ENCODE measurements at places on chromosomes 2 and 18. TPM values are rescaled to one million over a fixed set of nuclear protein-coding genes. Genes with fewer than 3 reads are reported as not detected.

Gene CNDP2
- 104 TPM for total RNA-seq

- no peak overlapping the region for H3K27ac ChIP-seq
- H3K36me3 ChIP-seq = no peaks in the 10 kb centered on the region
- H3K27me3 ChIP-seq = no peaks in the 10 kb centered on the region
- no peak for DNase-seq
Observed at GRCh38 chr2:144963031-144963430, 443.1 kb upstream of the ZEB2 start.

DNA sequence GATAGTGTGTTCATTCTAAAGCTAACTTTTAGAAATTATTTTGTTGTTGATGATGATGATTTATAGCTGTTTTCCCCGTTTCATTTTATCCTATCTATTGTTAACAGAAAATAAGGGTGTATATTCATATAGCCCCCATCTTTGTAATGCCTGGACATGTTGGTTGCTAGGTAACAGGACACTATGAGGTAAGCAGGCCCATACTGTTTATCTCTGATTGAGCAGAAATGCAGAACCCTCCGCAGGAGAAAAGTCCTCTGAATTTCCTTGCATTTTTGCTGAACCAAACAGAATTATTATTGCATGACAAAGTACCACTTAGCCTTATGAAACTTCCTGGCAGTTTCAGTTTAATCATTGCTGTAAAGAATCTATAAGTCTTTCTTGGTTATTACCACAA lies 339.4 kb downstream of the DCC start:
- H3K4me1 ChIP-seq = no peaks in the 10 kb centered on the region
- no peak overlapping the region for H3K27ac ChIP-seq
- no peaks in the 10 kb centered on the region for H3K36me3 ChIP-seq
- no peak overlapping the region for H3K4me3 ChIP-seq
- H3K27me3 ChIP-seq = no peaks in the 10 kb centered on the region
- DNase-seq = no peak

Gene TBR1
- total RNA-seq = 0.33 TPM

- H3K27ac ChIP-seq = no peak overlapping the region
- H3K4me3 ChIP-seq = no peak overlapping the region
- no peaks in the 10 kb centered on the region for H3K27me3 ChIP-seq
Observed at GRCh38 chr18:70501358-70501757, 212.5 kb downstream of the SOCS6 start.

Gene NPHP1
- total RNA-seq = 15.4 TPM

GRCh38 chr18:9894454-9895068 lies 8.8 kb downstream of the TXNDC2 start:
- no peak overlapping the region for H3K27ac ChIP-seq
- no peaks in the 10 kb centered on the region for H3K27me3 ChIP-seq
- DNase-seq = no peak
- H3K36me3 ChIP-seq = no peaks in the 10 kb centered on the region

DNA sequence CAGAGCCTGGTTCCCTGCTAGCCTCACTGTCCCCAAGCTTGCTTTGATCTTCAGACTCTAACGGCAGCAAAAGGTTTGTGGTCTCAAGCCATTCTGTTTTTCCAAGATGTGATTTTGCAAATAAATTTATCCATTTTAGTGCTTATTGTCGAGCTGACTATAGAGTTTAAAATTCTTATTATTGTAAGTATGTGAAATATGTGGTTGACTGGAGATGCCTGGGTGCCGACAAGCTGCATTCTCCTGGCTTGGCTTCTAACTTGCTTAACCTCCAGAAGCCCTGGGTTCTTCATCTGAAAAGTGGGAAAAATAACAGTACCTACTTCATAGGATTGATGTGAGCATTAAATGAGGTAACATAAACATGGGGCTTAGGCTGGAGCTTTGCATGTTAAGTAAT lies 9.9 kb upstream of the EDAR start:
- no peak overlapping the region for H3K4me3 ChIP-seq
- H3K36me3 ChIP-seq = no peaks in the 10 kb centered on the region
- no peak for DNase-seq
- no peaks in the 10 kb centered on the region for H3K27me3 ChIP-seq

Gene EVX2
- total RNA-seq = not detected

Gene ZNF892
- 3.7 TPM for total RNA-seq

- no peaks in the 10 kb centered on the region for H3K27me3 ChIP-seq
- H3K4me3 ChIP-seq = no peak overlapping the region
- H3K36me3 ChIP-seq = no peaks in the 10 kb centered on the region
- no peak for DNase-seq
- no peak overlapping the region for H3K27ac ChIP-seq
Observed at GRCh38 chr18:45571714-45572113, 43.6 kb upstream of the SLC14A2 start.

- H3K27ac ChIP-seq = peak overlapping the region; percentile 99
- H3K36me3 ChIP-seq = no peaks in the 10 kb centered on the region
- H3K4me1 ChIP-seq = no peaks in the 10 kb centered on the region
- peak overlapping the region; percentile 97 for H3K4me3 ChIP-seq
- no peak for DNase-seq
Observed at GRCh38 chr2:64652231-64653108, 1.2 kb downstream of the SERTAD2 start.

DNA sequence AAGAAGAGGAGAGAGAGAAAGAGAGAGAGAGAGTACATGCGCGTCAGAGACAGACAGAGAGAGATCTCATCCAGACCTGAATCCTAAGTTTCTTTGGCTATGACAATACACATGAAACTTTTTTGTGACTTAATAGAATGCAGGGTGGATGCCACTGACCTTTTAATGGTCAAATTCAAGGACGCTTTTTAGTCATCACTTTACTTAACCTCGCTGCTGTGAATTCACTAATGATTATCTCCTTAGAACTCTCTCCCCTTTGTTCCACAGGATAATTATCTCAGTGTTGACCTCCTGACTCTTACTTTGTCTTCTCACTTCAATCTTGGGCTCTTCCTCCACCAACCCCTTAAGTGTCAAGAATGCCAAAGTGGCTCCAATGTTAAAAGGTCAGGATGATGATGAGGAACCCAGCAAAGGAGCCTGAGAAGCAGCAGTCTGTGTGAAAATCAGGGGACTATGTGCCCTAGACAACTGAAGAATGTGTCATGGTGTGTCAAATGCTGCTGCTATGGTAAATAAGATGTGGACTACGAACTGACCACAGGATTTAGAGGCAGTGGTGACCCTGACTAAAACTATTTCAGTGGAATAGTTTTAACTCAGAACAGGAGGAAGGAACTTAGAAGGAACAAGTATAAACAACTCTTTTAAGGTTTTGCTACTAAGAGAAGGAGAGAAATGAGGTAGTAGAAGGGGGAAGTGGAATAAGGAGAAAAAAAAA lies 382.1 kb downstream of the ZEB2 start:
- H3K4me3 ChIP-seq = no peak overlapping the region
- no peak for DNase-seq
- H3K27ac ChIP-seq = no peak overlapping the region
- H3K4me1 ChIP-seq = no peaks in the 10 kb centered on the region
- no peaks in the 10 kb centered on the region for H3K36me3 ChIP-seq

DNA sequence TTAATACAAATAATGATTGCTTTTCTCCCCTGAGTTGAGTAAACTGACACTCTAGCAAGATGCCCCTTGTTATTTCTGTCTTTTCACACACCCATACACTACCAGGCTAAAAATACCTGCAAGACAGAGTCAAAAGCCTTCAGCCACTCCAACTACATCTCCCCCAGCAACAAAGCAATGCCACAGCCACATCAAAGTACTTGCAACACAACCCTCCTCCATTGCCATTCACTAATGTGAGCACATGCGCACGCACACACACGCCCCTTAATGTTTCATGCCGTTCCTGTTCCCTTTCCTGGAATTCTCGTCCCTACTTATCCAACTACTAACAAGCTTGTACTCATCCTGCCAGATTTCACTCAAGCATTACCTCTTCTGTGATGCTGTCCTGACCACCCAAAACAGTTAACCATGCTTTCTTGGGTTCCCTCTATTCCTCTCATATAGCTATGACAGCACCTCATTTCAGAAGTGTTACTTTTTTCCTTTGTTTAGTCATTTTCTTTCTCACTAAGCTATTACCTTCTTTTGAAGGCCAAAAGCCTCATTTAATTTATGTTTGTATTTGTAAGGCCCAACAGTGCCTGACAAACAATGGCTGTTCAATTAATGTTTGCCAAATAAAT lies 29.6 kb downstream of the SLC25A12 start:
- H3K27me3 ChIP-seq = no peaks in the 10 kb centered on the region
- H3K4me3 ChIP-seq = no peak overlapping the region
- H3K4me1 ChIP-seq = no peaks in the 10 kb centered on the region
- no peak overlapping the region for H3K27ac ChIP-seq
- no peak for DNase-seq

Gene ASXL2
- 16.4 TPM for total RNA-seq

DNA sequence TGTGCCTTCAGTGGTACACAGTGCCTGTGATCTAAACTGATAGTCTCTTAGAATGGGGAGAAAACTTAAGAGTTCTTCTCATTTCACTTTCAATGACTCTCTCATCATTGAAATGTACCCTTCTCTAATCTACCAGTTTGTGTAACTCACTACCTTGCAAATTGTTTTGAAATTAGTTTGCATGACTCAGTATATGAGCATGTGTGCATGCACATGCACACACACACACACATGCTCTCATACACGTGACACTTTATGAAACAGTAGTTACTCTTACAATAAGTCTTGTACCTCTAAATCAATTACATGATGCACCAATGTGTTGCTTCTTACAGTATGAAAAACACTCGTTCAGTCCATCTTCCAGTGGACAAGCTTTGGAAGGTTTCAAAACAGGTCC lies 10.6 kb downstream of the LYPD6B start:
- no peaks in the 10 kb centered on the region for H3K4me1 ChIP-seq
- H3K27ac ChIP-seq = no peak overlapping the region
- H3K27me3 ChIP-seq = no peaks in the 10 kb centered on the region
- H3K4me3 ChIP-seq = no peak overlapping the region

Gene CNGA3
- total RNA-seq = under 0.01 TPM

Gene TUBA3E
- total RNA-seq = not detected

Gene CABYR
- 4.5 TPM for total RNA-seq

GRCh38 chr2:117068371-117068770 lies 746.1 kb upstream of the DDX18 start:
- no peaks in the 10 kb centered on the region for H3K27me3 ChIP-seq
- no peak overlapping the region for H3K4me3 ChIP-seq
- H3K4me1 ChIP-seq = no peaks in the 10 kb centered on the region
- H3K36me3 ChIP-seq = no peaks in the 10 kb centered on the region
- no peak for DNase-seq

- DNase-seq = peak; percentile 67
- no peak overlapping the region for H3K27ac ChIP-seq
- no peaks in the 10 kb centered on the region for H3K36me3 ChIP-seq
- no peaks in the 10 kb centered on the region for H3K27me3 ChIP-seq
- no peak overlapping the region for H3K4me3 ChIP-seq
- no peaks in the 10 kb centered on the region for H3K4me1 ChIP-seq
Observed at GRCh38 chr18:4106407-4107033, 348.6 kb downstream of the DLGAP1 start.

- no peak for DNase-seq
- no peaks in the 10 kb centered on the region for H3K36me3 ChIP-seq
- no peak overlapping the region for H3K27ac ChIP-seq
- H3K4me3 ChIP-seq = no peak overlapping the region
- H3K27me3 ChIP-seq = no peaks in the 10 kb centered on the region
Observed at GRCh38 chr2:156242874-156243273, 89.6 kb downstream of the NR4A2 start.

DNA sequence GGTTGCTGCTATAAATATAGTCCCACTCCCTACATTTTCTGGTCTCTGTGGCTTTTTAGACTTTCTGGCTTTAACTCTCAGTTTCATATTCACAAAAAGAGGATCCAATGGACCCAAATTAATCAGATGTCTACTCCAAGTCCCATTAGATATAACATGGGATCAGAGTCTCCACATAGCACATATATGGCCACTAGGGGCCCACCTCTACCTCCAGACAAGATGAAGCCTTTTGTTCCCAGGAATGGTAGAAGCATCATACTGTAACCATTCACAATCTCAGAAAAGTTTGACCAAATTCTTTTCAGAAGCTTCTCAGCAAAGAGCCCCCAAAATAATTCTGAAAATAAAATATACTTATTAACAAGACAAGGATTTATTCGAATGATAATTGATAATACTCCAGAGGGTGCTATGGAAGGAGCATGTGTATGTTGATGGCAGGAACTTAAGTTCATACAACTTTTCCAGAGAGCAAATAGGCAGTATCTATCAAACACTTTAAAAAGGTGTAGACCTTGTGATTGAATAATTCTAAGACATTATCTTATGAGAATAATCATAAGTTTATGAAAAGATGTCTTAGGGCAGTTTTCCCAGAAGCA lies 382.3 kb upstream of the CRIM1 start:
- no peak overlapping the region for H3K4me3 ChIP-seq
- no peaks in the 10 kb centered on the region for H3K27me3 ChIP-seq
- no peaks in the 10 kb centered on the region for H3K36me3 ChIP-seq
- peak overlapping the region; percentile 18 for H3K27ac ChIP-seq
- no peaks in the 10 kb centered on the region for H3K4me1 ChIP-seq
- DNase-seq = no peak

- H3K36me3 ChIP-seq = no peaks in the 10 kb centered on the region
- H3K4me1 ChIP-seq = no peaks in the 10 kb centered on the region
- no peaks in the 10 kb centered on the region for H3K27me3 ChIP-seq
- H3K4me3 ChIP-seq = no peak overlapping the region
Observed at GRCh38 chr2:197606180-197606579, 69.2 kb downstream of the RFTN2 start.

DNA sequence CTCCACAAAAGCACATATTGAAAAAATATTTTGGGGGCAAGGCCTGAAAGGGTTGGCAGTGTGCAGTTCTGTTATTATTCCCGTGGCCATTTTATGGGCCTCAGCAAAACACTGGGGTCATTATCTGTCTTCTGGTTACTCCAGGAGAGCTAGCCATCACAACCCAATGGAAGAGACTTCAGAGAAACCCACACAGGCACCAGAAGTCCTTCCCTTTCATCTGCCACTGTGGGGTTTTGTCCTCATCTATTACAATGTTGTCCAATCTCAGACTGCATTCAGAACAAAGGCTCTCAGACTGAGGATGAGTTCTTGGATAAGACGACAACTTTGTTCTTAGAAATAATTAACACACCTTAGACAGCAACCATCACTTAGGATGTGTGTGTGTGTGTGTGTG lies 98.4 kb downstream of the PIEZO2 start:
- DNase-seq = no peak
- H3K27me3 ChIP-seq = no peaks in the 10 kb centered on the region
- H3K36me3 ChIP-seq = no peaks in the 10 kb centered on the region
- H3K4me3 ChIP-seq = no peak overlapping the region
- no peak overlapping the region for H3K27ac ChIP-seq

Gene STPG4
- total RNA-seq = not detected
